GM12865 (cell line): ENCODE measurements at places on chromosomes 12 and 14.

- DNase-seq, result peak; percentile 38
Observed at GRCh38 chr12:75505706-75506312, 5.6 kb downstream of the KRR1 start.

DNA sequence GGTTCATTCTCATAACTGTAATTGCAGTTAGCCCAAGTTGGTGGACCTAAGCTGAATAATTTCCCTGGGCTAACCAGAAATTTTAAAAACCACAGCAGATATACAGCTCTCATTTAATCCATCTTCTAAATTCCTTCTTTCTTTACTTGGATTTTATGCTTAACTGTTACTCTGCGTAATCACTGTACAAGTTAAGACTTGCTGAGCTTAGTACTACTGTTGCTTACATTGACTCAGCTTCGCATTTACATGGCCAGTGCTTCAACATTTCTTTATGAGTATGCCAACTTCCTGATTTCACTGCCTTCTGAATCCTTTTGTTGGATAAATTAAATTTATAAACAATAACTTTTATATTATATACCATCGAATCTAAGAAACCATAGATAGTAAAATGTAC is 147.4 kb downstream of the SLC38A4 start:
- no peak for DNase-seq

DNA sequence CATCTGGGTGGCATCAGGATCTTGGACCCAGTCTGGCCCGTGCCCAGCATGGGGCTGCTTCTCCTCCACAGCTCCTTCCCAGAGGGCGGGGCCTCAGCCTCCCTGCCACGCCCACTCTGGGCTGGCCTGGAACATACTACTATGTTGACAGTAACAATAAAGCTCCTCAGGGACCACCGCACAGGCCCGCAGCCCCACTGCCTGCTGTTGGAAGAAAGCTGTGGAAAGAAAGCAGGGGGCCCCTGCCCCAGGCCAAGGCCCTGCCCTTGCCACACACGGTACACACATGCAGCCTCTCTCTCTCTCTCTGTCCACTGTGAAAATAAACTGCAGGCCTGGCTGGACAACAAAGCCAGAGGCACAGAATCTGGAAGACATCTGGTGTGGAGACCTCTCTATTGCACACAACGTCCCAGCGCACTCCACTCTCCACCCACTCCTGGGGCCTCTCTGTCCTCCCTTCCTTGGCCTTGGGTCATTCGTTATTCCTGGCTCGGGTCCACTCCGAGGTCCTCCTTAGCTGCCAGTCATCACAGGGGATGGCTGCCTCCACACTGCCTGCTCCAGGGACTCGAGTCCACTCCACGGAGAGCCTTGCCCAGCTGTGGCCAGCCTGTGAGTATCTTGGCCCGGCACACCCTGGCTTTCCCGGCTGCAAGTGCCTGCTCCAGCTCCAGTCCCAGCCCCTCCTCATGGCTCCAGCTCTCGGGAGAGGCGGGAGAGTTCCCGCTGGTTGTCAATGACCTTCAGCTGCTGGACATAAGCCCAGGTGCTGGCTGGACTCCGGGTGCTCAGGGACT is 11.8 kb upstream of the ENDOU start:
- no peak for DNase-seq

GRCh38 chr14:96084796-96085195 is 45.6 kb downstream of the C14orf132 start:
- no peak for DNase-seq

DNA sequence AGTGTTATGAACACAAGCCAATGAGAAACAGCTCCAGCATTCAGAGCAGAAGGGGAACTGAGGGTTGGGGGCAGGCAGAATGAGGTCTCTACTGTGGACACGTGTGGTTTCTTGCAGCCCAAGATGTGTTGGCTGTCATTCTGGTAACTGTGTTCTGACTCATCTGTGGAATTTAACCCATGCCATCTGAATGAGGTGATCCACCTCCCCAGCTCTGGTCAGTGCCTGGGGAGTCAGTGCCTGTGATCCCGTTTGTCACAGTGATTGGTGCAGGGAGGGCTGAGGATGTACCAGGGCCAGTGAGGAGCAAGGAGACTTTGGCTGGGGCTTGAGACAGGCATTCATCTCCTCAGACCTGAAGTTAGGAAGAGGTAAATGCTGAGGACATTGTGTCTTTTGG is 216.8 kb downstream of the MSRB3 start:
- DNase-seq, result peak; percentile 11

GRCh38 chr12:122860040-122860853 is 25.0 kb downstream of the HIP1R start:
- DNase-seq, result peak; percentile 89

DNA sequence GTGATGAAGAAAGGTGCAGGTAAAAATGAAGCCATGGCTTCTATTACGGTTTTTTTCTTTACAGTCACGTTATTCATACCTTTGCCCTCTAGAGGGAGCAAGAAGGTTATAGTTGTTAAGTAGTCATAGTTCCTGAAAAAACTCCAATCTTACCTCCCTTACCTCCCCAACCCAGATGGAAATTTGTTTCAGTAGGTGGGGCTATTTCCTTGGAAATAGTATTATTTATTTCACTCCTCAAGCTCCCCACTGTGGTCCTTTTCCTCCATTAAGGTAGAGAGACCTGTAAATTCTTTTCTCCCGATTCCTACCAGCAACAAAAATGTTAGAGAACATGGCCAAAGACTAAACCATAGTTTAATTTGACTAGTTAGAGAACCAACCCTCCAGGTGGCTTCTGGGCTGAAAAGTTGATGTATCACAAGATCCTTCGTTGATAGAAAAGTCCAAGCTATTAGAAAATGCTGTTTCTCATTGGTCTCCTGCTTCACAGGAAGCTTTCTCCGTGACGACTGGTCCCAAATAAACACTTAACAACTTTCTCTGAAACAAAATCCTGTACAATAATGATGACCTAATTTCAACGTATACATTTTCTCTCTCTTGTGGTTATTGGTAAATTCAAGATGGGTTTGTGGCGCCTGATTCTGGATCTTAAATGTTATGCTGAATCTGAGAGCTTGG is 43.5 kb downstream of the TMX1 start:
- DNase-seq, result peak; percentile 55

DNA sequence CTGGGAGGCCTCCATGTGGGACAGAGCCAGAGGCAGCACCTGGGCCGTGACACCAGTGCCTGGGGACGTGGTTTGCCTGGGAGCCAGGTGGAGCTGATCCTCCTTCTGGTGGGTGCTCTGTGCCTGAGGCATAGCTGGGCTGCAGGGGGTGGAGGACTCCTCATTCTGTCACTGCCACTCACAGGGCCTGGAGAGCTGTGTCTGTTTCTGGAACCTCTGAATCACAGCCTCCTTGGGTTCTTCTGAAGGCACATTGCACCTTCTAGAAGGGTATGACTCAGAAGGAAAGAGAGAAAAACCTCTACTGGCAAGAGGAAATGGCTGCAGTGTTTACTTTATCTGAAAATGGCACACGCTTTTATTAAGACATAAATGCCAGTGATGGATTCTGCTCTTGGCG is 659.8 kb downstream of the VRK1 start:
- peak; percentile 83 for DNase-seq

- DNase-seq, result no peak
Observed at GRCh38 chr12:49244176-49244575, 20.7 kb upstream of the TUBA1C start.

DNA sequence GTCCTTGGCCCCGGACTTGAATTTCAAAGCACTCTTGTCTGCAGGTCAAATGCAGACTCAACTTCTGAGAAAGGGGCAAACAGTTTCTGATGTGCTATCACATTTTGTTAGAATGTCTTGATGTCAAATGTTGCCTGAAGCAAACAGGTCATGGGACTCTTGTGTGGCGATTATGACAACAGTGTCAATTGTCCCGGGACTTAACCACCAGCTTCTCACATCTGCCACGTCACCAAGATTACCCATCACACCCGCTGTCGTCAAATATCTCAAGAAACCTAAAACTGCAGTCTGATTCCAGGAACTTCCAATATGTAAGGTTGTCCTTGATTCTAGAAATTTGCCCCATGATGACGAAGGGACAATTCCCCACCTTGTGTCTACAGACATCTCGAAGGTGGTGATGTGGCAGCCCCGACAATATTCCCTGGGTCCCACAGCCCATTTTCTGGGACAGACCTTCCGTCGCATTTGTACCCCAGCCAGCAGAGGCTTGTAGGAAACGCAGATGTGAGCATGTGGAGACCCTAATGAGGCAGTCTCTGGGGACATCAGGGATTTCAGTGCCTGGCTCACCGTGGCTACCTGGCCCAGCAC is 21.3 kb downstream of the LRTM2 start:
- no peak for DNase-seq

GRCh38 chr14:68922201-68922621 is 56.9 kb downstream of the ACTN1 start:
- no peak for DNase-seq

DNA sequence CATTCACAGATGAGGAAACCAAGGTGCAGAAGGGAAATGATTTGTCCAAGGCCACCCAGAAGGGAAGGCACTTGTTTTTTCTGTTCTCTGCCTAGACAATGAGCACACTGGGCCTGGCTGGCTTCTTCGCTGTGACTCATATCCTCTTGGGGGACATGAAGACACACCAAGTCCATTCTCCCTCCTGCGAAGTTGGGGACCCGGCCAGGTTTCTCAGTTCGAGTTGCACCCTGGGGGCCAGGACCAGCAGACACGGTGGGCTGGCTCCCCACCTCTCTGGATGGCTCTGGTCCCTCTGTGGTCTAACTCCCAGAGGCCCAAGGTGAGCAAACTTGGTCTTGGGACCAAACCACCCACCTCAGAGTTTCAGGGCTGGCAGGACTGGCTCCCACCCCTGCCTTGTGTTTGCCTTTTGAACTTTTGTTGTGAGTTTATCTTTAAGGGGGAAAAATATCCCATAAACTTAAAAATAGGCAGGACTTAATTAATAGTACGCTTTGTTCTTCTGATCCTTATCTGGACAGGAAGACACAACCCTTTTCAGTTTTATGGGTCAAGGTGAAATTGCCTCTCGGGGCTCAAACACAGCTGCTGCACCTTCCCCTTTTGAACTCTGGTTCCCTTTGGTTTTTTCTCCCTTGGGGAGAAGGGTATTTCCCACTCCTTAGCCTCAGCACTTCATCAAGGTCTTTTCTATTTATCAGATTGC is 9.0 kb upstream of the MLEC start:
- DNase-seq, result peak; percentile 87

DNA sequence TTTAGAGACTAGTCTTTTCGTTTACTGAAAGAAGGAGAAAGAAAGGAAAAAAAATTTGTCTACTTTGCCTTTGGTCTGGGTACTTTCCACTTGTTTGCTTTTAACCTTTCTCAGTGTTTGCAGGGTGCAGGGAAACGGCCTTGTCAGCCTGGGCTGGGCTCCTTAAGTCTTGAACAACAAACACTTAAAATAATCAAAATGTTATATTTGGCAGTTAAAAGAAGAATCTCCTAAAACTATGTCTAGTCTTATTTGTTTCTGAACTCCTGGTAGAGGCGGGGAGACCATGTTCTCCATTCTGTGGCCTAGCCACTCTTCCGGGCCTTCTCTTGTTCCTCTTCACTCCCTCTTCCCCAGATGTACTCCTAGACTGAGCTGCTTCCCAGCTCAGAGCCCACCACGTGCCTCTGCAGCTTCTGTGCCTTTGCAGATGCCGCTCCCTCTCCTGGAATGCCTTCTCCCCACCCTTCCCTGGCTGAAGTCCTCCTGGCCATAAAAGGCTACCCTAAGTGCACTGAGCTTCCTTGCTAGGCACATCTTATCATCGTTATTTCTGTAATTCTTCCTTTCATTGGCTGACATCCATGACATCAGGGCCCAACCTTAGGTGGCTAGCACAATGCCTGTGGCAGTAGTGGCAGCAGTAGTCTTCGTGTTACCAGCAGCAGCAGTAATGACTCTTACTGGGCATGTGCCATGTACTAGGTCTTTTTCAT is 432.9 kb downstream of the ZFP36L1 start:
- peak; percentile 37 for DNase-seq

DNA sequence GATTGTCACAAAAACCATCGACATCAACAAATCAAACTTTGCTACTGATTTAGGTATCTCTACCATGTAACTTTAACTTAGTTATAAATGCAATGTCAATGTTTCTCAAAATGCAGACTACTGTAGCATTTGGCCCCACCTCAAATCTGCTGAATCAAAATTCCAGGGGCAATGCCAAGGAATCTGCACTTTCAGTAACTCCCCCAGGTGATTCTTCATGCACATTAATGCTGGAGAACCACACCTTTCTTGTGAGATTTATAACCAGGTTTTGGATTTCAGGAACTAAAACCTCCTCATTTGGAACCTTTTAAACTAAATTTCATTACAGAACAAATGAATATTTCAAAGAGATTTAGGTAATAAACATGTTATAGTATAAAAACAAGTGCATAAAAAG is 4.9 kb downstream of the ATP2B1 start:
- DNase-seq, result no peak

- no peak for DNase-seq
Observed at GRCh38 chr12:112178796-112179195, 53.4 kb downstream of the TRAFD1 start.

GRCh38 chr12:88802096-88802706 is 221.9 kb upstream of the KITLG start:
- DNase-seq, result peak; percentile 58

DNA sequence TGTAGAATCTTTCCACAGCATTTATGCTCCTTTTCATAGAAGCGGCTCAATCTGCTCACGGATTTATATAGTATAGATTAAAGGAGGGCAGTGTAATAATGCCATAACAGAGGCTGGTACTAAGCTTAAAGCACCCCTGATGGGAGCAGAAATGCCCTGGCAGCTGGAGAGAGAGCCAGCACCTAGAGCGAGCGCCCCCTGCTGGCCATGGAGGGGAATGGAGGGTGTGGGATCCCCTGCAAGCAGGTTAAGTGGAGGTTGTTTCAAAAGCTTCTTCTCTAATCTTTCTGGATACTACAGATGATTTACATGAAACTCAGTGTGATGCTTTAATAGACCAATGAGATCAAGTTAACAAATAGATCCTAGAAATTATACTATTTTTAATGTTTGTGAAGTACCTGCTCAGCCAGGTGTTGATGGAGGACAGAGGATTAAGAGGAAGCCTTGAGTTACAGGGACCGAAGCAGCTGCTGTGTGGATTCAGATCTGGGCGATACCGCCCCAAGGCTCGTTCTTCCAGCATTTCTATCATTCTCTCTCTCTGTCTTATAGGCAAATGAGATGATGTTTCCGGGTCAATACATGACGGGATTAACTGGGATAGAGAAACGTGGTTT is 1519.3 kb upstream of the TMEM132C start:
- peak; percentile 49 for DNase-seq

- DNase-seq, result no peak
Observed at GRCh38 chr14:98888927-98889835, 382.8 kb downstream of the BCL11B start.

DNA sequence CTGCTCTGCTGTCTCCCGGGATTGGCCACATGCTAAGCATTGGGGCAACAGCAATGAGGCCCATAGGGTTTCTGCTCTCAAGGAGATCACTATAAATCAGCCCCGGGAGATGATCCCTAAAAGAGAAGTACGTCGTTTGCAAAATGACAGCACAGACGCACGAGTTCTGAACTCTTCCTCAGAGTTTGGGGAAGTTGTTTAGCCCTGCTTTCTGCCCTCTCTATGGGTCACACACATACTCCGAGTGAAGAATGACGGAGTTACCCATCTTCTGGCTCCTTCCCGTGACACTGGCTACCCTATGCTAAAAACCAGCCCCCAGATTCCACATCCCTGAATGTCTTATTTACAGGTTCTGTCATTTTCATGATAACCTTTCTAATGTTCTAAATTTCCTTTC is 258.0 kb upstream of the PLEKHG7 start:
- DNase-seq, result peak; percentile 76

- peak; percentile 59 for DNase-seq
Observed at GRCh38 chr14:92121207-92121669, 268 bp downstream of the NDUFB1 start.
